NCI-H1694 (cell line): ENCODE measurements at places on chromosomes 16 and 17.
A peak's percentile ranks its signal among the peaks of the same experiment; 100 is the strongest.

DNA sequence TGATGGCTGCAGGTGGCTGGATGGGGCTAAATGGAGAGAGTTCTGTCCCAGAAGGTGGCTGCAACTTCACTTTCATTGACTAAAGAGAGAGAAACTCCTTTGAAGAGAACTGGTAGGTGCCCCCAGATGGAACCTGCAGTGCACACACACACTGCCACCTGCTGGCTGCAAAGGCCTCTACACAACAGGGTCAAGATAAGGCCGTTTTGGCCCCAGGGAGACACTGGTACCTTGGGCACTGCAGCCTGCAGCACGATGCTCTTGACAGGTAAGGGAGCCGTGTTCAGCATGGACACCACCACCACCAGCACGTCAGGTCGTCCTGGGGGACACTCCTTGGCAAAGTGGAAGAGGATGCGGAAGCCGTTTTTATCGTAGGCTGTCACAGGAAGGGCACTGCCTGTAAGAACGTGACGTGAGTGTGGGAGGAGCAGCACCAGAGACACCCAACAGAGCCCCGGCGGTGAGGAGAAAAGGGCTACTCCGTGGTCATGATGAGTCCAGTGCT, 22.7 kb downstream of the GGA3 start:
- peak; percentile 3 for DNase-seq

DNA sequence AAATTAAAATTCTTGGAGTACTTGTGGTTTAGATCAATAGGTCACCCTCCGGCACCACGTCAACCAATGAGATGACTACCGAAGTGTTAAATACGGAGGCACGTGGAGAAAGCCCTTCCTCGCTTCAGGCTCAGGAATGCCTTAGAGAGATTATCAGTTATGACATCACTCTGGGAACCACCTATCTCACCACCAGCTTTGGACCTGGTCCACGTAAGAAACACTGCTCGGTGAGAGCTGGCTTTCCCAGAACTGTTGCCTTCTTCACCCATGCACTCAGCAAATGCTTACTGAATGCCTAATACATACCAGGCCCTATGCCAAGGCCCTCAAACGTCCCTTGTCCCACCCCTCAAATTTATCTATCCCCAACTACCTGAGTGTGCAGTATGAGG, 71.3 kb downstream of the SMG6 start:
- DNase-seq = no peak

DNA sequence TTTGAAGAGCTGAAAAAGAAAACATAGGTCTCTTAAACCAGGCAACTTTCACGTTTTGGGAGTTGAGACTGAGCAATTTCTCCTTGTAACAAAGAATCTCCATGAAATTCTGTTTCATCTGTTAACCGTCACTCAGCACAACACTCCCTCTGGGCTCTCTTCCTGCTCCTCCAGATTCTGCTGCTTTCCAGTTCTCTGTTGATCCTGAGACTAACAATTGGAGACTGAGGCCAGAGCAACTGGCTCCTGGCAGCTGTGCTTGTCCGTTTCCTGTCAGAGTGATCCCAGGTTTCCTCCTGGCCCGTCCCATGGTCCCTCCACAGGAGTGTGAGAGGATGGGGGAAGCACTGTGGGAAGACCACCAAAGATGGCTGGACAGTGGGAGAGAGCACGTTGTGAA, 32.5 kb downstream of the IST1 start:
- no peak for DNase-seq

GRCh38 chr16:49482690-49483089, 109.1 kb downstream of the C16orf78 start:
- no peak for DNase-seq

GRCh38 chr16:63131503-63131902, 1095.3 kb upstream of the CDH8 start:
- no peak for DNase-seq

GRCh38 chr17:44489581-44489980, 13.6 kb downstream of the GPATCH8 start:
- no peak for DNase-seq

DNA sequence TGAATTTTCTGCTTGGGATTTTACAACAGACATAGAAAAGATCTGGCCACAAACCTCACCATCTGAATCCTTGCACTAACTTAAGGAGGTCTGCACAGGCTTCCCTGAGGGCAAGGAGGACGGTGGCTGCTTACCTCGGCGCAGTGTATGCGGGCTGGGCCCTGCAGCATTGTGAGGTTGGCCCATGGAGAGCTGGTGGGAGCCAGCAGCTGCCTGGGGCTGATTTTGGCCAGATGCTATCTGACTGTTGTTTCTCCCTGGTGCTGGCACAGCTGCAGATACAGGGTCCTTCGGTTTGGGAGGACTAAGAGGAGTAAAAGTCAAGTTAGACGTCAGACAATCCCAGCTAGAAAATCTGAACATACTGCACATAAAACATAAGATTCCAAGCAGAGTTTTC, 79.8 kb downstream of the ARHGAP17 start:
- no peak for DNase-seq

- DNase-seq = no peak
Observed at GRCh38 chr16:12557786-12558185, 245.9 kb downstream of the CPPED1 start.
